Ascending aorta (tissue), 2 donors: ENCODE measurements at places on chromosomes 5 and 9. TPM values are rescaled to one million over a fixed set of nuclear protein-coding genes. Genes with fewer than 3 reads are reported as not detected.

DNA sequence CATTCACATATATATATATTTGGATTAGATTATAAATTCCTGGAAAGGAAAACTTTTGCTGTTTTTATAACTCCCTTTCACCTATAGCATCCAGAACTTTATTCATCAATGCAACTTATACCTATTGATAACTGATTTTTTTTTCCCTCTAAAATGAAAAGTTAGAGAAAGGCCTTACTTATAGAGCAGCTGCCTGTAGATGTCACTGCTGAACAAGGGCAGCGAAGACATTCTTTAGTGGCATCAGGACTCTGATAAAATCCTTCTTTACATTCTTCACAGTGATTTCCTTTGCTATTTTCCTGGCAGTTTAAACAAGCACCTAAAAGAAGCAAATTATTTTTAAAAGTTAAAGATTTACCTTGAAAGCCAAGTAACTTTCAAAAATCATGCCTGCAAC, 32.3 kb upstream of the CDK5RAP2 start:
- DNase-seq, result no peak
- no peak overlapping the region for H3K27ac ChIP-seq
- H3K4me3 ChIP-seq, result no peak overlapping the region
- H3K27me3 ChIP-seq, result no peaks in the 10 kb centered on the region
- H3K4me1 ChIP-seq, result no peaks in the 10 kb centered on the region
- peaks cover 8% of the 10 kb centered on the region for H3K36me3 ChIP-seq

- no peak overlapping the region for H3K4me3 ChIP-seq
- no peaks in the 10 kb centered on the region for H3K4me1 ChIP-seq
- H3K27ac ChIP-seq, result no peak overlapping the region
- DNase-seq, result no peak
- H3K27me3 ChIP-seq, result no peaks in the 10 kb centered on the region
Observed at GRCh38 chr9:134984372-134985265, 66.9 kb upstream of the FCN1 start.

DNA sequence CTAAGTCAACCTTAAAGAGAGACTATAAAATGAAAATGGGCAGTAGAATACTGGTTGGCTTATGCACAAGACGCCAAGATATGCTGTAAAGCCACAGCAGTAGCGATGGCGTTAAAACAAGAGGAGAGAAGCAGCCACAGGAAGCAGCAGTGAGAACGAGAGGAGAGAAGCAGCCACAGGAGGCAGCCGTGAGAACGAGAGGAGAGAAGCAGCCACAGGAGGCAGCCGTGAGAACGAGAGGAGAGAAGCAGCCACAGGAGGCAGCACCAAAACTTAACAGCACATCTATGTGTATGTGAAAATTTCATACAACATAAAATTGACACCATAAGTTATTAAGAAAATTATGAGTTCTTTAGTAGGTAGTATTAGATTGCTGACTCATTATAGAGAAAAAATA, 2318.6 kb upstream of the ACO1 start:
- no peak overlapping the region for H3K27ac ChIP-seq
- no peak for DNase-seq
- H3K4me1 ChIP-seq, result no peaks in the 10 kb centered on the region

GRCh38 chr9:129232839-129233591, 55.0 kb upstream of the IER5L start:
- no peaks in the 10 kb centered on the region for H3K4me1 ChIP-seq
- no peak overlapping the region for H3K27ac ChIP-seq
- H3K4me3 ChIP-seq, result no peak overlapping the region
- no peak for DNase-seq
- no peaks in the 10 kb centered on the region for H3K27me3 ChIP-seq

DNA sequence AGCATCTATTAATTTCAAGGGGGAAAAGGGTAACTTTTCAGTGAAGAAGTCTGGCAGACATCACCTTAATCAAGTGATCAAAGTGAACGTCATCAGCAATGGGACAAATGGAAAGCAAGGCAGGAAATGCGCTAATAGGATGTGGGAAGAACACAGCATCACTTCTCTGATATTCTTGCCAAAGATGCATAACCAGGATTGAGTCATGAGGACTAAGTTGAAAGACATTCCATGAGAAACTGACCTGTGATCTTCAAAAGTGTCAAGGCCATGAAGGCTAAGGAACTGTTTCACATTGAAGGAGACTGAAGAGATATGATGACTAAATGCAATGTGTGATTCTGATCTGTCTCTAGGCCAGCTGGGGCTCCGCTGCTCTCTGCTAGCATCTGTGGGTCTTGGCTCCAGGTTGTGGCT, 92.9 kb downstream of the NDFIP1 start:
- no peaks in the 10 kb centered on the region for H3K36me3 ChIP-seq
- no peak overlapping the region for H3K4me3 ChIP-seq
- H3K4me1 ChIP-seq, result no peaks in the 10 kb centered on the region

- H3K4me3 ChIP-seq, result no peak overlapping the region
- DNase-seq, result no peak
- H3K36me3 ChIP-seq, result no peaks in the 10 kb centered on the region
- no peaks in the 10 kb centered on the region for H3K27me3 ChIP-seq
- H3K27ac ChIP-seq, result no peak overlapping the region
Observed at GRCh38 chr5:145858959-145859358, 13.9 kb downstream of the GRXCR2 start.

GRCh38 chr5:123012321-123012720, 24.2 kb downstream of the PPIC start:
- no peak overlapping the region for H3K4me3 ChIP-seq
- H3K4me1 ChIP-seq, result no peaks in the 10 kb centered on the region
- H3K27ac ChIP-seq, result no peak overlapping the region
- DNase-seq, result no peak
- H3K27me3 ChIP-seq, result no peaks in the 10 kb centered on the region

DNA sequence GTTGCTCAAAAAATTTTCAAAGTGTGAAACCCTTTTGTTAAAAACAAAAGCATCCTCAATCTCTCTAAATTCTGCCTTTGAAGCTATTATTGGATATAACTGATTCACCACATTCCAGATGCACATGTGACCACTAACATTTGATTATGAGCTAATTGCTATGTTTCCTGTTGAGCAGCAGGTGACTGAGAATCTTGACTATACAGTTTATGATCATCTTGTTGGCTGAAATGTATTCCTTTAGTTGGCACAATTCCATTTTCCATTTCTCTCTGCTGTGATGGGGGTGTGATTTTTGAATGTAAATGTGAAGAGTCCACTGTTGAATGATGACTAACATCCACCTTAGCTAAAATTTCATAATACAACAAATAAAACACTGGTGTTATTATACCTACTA, 10.7 kb downstream of the LYSMD3 start:
- DNase-seq, result no peak
- no peaks in the 10 kb centered on the region for H3K27me3 ChIP-seq
- H3K4me1 ChIP-seq, result no peaks in the 10 kb centered on the region
- no peak overlapping the region for H3K27ac ChIP-seq

- no peaks in the 10 kb centered on the region for H3K4me1 ChIP-seq
- H3K27ac ChIP-seq, result no peak overlapping the region
- H3K36me3 ChIP-seq, result peaks cover 70% of the 10 kb centered on the region
- H3K4me3 ChIP-seq, result no peak overlapping the region
Observed at GRCh38 chr5:177276886-177277285, 26.6 kb downstream of the RAB24 start.

- no peak overlapping the region for H3K4me3 ChIP-seq
- no peak overlapping the region for H3K27ac ChIP-seq
- H3K36me3 ChIP-seq, result no peaks in the 10 kb centered on the region
- DNase-seq, result no peak
- no peaks in the 10 kb centered on the region for H3K27me3 ChIP-seq
Observed at GRCh38 chr5:170273968-170274710, 23.4 kb downstream of the LCP2 start.

Gene SLCO6A1
- total RNA-seq, result not detected

Gene CMYA5
- 1.2 TPM for total RNA-seq

Gene EQTN
- total RNA-seq, result not detected
